ENCODE measurements at places on chromosomes 11 and 22.

DNA sequence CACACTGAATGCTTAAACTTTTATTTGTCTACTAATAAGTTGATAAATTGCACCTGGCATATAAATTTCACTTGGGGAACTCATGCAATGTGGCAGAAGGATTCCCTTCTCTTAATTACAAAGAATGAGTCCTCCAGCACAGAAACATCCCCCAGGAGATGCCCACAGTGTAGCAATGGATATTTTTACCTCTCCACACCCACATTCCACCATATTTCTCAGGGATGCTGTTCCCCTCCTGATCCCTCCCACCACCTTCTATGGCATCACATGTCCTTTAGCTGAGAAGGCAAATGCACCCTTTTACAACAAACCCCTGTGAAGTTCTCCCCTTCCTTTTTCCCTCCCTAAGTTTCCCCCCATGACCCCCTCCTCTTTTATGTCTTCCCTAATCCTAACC lies 56.1 kb upstream of the UBASH3B start:
- no peak overlapping the region for H3K4me3 ChIP-seq
- no peak overlapping the region for H3K27ac ChIP-seq
- DNase-seq: no peak
- H3K36me3 ChIP-seq: no peaks in the 10 kb centered on the region
- H3K4me1 ChIP-seq: no peaks in the 10 kb centered on the region

- no peak overlapping the region for H3K4me3 ChIP-seq
- H3K27me3 ChIP-seq: no peaks in the 10 kb centered on the region
- H3K4me1 ChIP-seq: no peaks in the 10 kb centered on the region
These were observed 376.7 kb upstream of the DDI1 start for GRCh38 chr11:103659743-103660142.

GRCh38 chr11:98834776-98835175 lies 186.0 kb upstream of the CNTN5 start:
- no peaks in the 10 kb centered on the region for H3K4me1 ChIP-seq
- no peaks in the 10 kb centered on the region for H3K36me3 ChIP-seq
- no peak overlapping the region for H3K4me3 ChIP-seq
- no peak for DNase-seq
- no peak overlapping the region for H3K27ac ChIP-seq

- H3K4me1 ChIP-seq: no peaks in the 10 kb centered on the region
- H3K27ac ChIP-seq: no peak overlapping the region
- no peak overlapping the region for H3K4me3 ChIP-seq
- H3K36me3 ChIP-seq: no peaks in the 10 kb centered on the region
- DNase-seq: no peak
These were observed 1137.0 kb downstream of the FAM181B start for GRCh38 chr11:81596704-81597103.

DNA sequence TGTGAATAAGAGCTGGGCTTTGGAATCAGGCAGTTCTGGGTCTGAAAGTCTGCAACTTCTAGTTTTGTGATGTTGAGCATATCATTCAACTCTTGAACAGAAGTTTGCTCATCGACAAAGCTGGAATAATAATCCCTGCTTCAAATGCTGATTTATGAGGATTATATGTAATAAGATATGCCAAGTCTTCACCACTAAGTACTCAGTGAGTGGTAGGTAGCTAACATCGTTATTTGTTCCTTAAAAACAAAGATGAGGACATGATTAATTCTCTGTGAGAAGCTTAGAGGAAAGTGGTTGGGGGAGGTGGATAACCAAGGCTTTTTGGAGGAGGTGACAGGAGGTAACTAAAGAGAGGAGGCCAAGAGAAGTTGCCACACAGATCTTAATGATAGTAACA lies 96.5 kb downstream of the ME3 start:
- no peaks in the 10 kb centered on the region for H3K27me3 ChIP-seq
- H3K4me3 ChIP-seq: no peak overlapping the region
- no peaks in the 10 kb centered on the region for H3K36me3 ChIP-seq
- H3K4me1 ChIP-seq: no peaks in the 10 kb centered on the region
- no peak overlapping the region for H3K27ac ChIP-seq

GRCh38 chr22:33209930-33210784 lies 152.0 kb upstream of the SYN3 start:
- no peaks in the 10 kb centered on the region for H3K36me3 ChIP-seq
- H3K4me3 ChIP-seq: no peak overlapping the region
- DNase-seq: peak; percentile 46
- H3K4me1 ChIP-seq: no peaks in the 10 kb centered on the region

DNA sequence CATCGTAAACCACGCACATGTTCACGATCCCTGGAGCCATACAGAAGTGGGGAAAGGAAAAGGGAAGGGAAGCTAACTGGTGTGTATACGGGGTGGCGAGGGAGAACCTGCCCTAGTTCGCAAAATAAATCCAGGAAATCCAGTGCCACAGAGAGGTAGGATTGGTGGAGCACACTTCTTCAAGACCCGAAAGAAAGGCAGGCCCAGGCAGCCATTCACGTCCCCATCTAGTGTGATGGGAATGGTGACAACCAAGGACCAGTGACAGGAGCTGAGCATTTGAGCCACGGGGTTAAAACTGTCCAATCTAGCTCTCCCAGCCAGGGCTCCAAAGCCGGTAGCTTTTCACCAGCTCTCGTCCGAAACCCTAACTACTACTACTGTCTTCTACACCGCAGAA lies 53.7 kb downstream of the IGSF9B start:
- no peaks in the 10 kb centered on the region for H3K4me1 ChIP-seq
- no peak overlapping the region for H3K27ac ChIP-seq
- DNase-seq: no peak
- no peaks in the 10 kb centered on the region for H3K27me3 ChIP-seq
- H3K4me3 ChIP-seq: no peak overlapping the region

DNA sequence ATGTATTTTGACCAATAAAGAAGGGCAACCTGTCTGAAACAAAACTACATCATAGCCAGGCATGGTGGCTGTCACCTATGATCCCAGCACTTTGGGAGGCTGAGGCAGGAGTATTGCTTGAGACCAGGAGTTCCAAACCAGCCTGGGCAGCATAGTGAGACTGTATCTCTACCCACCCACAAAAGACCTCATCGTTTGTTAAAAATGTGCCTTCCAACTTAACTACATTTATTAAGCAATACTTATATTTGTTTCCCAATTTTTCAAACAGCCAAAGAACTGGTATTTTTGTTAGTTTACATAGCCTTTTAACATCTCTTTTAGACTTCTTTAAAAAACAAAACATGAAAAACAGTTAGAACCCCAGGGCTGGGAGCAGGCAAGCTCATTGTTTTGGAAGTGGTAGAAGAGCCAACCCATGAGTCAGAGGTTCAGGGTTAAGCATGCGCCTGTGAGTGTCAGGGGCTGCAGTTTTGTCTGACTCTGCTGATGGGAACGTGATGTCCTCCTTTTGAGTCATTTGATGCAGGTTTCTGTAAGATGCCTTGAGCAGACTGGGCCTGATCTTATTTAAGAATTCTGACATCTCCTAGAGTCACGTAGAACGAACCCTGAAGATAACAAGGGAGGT lies 53.9 kb upstream of the CRTAM start:
- no peaks in the 10 kb centered on the region for H3K4me1 ChIP-seq
- H3K36me3 ChIP-seq: no peaks in the 10 kb centered on the region
- H3K27me3 ChIP-seq: no peaks in the 10 kb centered on the region
- no peak overlapping the region for H3K27ac ChIP-seq

GRCh38 chr11:6674862-6675261 lies 8.3 kb downstream of the MRPL17 start:
- no peaks in the 10 kb centered on the region for H3K36me3 ChIP-seq
- H3K27me3 ChIP-seq: no peaks in the 10 kb centered on the region
- no peak overlapping the region for H3K27ac ChIP-seq
- H3K4me3 ChIP-seq: no peak overlapping the region
- DNase-seq: no peak

GRCh38 chr22:41264408-41264941 lies 21.5 kb downstream of the RANGAP1 start:
- DNase-seq: no peak
- no peak overlapping the region for H3K27ac ChIP-seq
- peaks cover 24% of the 10 kb centered on the region for H3K36me3 ChIP-seq
- H3K27me3 ChIP-seq: no peaks in the 10 kb centered on the region

DNA sequence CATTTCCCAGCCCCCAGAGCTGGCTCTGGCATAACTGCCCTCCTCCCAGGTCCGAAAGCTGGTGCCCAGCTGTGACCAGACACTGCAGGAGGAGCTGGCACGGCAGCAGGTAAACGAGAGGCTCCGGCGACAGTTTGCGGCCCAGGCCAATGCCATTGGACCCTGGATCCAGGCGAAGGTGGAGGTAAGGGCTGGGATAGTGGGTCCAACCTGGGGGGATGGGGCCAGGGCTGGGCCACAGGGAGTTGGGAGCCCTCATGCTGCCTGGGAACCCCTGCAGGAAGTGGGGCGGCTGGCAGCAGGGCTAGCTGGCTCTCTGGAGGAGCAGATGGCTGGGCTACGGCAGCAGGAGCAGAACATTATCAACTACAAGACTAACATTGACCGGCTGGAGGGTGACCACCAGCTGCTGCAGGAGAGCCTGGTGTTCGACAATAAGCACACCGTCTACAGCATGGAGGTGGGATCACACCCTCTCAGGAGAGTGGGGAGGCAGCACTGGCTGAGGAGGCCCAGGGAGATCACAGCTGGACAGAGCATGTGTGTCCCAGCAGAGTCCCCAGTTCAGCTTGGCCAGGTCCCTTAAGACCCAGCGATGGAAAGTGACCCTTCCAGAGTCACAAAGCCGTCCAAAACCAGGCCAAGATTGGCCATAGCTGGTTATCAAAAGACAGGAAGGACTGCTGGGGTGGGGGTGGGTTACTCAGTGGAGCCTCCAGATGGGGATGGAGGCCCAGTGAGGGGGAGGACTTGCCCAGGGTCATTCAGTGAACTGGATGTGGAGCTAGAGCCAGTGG lies 7.0 kb downstream of the CTSF start:
- no peak for DNase-seq
- H3K27me3 ChIP-seq: peaks cover 86% of the 10 kb centered on the region
- H3K4me3 ChIP-seq: no peak overlapping the region
- H3K27ac ChIP-seq: no peak overlapping the region

GRCh38 chr22:25146307-25146706 lies 53.4 kb upstream of the CRYBB3 start:
- no peak for DNase-seq
- H3K4me3 ChIP-seq: no peak overlapping the region
- no peaks in the 10 kb centered on the region for H3K36me3 ChIP-seq
- H3K27me3 ChIP-seq: no peaks in the 10 kb centered on the region
- H3K27ac ChIP-seq: no peak overlapping the region

DNA sequence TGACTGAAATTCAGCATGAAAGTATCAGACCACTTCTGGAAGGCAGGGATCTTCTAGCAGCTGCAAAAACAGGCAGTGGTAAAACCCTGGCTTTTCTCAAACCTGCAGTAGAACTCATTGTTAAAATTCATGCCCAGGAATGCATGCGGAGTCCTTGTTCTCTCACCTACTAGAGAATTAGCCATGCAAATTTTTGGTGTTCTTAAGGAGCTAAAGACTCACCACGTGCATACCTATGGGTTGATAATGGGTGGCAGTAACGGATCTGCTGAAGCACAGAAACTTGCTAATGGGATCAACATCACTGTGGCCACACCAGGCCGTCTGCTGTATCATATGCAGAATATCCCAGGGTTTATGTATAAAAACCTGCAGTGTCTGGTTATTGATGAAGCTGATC lies 19.1 kb downstream of the ZBTB44 start:
- peaks cover 6% of the 10 kb centered on the region for H3K4me1 ChIP-seq
- H3K27ac ChIP-seq: no peak overlapping the region
- H3K4me3 ChIP-seq: no peak overlapping the region
- no peaks in the 10 kb centered on the region for H3K27me3 ChIP-seq
